Left ventricle myocardium inferior (tissue), 1 donor: ENCODE measurements at places on chromosomes 7 and 10.

DNA sequence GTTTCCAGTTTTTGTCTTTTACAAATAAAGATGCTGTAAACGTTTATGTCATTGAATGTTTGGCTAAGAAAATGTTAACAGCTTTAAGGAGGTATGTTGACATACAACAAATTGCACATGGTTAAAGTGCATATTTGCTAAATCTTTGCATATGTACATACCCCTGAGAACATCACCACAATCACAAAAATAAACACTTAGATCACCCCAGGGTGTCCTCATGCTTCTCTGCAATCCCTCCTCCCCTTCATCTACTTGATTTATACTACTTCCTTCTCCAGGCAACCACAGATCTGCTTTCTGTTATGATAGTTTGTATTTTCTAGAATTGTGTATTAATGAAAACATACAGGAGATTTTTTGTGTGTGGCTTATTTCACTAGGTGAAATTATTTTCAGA lies 209.5 kb downstream of the GLRX3 start:
- DNase-seq: no peak

DNA sequence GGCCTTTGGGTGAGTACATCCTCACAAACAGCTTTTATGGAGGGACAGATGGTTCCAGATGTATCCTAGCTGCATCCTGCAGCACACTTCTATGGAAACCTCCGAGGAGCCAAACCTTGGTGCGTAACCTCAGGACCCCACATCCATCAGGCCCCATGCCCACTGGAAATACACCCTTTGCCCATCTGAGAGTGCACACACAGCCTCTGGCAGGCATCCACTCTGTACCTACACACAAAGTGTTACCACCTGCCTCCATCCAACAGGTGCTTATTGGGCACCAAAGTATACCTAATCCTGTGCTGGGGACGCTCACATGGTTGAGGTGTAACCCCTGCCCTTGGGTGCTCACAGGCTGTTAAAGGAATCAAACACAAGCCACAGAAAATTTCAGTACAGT lies 117.9 kb downstream of the ADCY1 start:
- DNase-seq: no peak

DNA sequence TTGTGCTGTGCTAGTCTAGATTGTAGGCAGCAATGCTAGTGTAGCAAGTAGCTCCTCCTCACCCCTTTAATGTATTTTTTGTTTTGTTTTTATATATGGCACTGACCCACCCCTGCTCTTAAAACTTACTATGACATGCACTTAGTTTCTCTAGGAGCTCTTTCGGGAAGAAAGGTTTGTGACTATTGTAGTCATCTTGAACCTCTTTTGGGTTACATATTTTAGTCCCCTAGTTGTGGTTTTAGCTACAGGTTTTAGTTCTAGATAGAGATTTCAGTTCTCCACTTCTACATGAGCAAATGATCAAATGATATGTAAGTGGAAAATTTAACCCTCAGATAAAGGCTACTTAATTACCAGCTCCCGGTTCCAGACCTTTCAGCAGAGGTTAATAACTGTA lies 14.9 kb downstream of the MINPP1 start:
- no peak for DNase-seq

GRCh38 chr10:72318418-72319262 lies 36.1 kb downstream of the DNAJB12 start:
- DNase-seq: no peak

- DNase-seq: no peak
These were observed 567.2 kb downstream of the DNAJB9 start for GRCh38 chr7:109136893-109137292.

DNA sequence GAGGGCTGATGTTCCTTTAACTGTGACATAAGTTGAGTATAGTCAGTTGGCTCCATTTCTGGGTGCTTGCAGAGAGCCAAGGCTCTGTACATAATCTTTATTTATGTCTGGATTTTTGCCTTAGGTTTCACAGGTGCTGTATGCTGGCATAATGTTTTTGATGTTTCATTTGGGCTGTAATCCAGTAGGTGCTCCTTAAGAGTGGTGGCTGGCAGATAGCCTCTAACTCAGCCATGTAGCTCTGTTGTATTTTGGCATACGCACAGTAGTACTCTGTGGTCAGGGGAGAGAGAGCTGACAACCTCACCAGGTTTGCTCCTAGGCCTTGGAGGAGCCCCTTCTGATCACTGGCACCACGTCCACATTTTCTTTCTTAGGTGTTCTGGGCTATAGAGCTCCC lies 61.1 kb downstream of the RNF133 start:
- no peak for DNase-seq

DNA sequence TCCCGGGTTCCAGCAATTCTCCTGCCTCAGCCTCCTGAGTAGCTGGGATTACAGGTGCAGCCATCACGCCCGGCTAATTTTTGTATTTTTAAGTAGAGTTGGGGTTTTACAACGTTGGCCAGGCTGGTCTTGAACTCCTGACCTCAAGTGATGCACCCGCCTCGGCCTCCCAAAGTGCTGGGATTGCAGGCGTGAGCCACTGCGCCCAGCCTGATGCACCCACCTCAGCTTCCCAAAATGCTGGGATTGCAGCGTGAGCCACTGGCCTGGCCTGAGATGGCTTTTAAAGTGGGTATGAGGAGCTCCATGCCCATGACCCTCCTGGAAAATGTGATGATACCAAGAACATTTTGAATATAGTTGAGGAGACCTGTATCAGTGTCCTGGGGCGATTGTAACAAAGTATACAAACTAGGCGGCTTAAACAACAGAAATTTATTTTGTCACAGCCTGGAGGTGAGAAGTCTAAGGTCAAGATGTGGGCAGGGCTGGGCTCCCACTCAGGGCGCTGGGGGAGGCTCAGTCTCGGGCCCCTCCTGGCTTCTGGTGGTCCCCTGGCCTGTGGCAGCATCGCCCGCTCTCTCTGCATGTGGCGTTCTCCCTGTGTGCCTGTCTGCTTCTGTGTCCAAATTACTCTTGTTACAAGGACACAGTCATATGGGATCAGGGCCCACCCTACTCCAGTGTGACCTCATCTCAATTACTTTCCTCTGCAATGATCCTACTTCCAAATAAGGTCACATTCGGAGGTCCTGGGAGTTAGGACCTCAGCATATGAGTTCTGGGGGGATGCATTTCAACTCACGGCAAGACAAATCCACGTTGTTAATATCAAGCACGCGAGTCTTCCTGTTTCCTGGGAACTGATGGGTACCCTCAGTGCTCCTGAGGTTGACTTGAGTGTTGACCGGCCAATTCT lies 108.8 kb downstream of the ACTR3B start:
- DNase-seq: no peak

DNA sequence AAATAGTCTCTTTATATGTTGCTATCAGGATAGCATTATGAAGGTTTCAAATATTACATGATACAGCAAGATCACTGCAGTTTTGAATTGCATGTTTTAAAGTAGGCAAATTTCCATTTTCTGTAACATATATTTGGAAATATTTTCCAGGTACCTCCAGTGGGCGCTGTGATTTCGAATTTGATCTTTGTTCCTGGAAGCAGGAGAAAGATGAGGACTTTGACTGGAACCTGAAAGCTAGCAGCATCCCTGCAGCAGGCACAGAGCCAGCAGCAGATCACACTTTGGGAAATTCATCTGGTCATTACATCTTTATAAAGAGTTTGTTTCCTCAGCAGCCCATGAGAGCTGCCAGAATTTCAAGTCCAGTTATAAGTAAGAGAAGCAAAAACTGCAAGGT lies 299.0 kb downstream of the MALRD1 start:
- DNase-seq: no peak

DNA sequence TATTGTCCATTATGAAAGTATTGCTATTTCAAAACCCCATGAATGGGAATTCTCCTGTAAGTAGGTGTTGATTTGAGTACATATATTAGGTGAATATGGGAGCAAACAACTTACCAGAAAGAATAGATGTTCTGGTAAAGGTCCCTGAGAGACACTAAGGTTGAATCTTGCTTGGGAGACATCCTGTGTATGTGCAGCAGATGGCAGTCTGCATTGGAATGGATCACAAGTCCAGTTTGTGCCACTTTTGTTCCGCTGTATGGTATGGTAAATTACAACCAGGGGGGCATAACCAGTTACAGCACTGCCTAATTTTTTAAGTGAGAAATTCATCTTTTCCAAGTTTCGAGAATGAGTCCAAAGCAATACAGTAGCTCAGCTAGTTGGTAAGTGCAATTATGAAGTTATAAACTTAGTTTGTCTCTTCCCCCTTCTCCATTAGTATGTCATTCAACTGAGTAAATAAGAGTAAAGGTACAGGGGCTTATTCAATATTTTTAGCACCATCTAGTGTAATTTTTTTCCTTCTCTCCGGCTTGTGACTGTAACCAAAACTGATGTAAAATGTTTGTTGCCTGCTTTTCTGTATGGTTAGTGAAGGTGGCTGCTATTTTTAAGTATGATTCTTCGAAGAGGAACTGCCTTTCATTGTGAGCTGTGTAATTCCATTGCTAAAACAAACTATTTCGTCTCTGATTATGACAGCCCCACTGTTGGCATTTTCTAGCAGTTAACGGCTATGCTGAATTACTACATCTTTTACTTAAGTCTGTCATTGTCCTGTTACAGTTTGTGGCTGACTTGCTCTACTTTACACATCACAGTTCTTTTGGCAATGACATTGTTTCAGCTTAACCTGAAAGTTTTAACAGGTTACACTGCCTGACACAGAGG lies 2.8 kb downstream of the MCU start:
- DNase-seq: no peak

DNA sequence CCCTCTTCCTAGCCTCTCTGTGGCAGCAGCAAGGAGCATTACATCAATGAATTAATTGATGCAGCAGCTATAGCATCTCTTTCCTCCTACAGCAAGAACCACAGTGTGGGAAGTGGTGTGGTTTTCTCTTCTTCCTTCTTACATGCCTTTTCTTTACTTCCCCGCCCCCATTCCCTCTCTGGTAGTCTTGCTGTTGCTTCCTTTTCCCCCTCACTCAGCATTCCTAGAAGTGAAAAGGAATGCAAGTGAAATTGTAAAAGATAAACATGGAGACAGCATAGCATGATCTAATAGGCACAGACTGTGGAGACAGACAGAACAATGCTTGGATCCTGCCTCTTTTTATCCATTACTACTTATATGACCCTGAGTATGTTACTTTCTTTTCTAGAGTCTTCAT lies 370.5 kb upstream of the BMPER start:
- DNase-seq: no peak

DNA sequence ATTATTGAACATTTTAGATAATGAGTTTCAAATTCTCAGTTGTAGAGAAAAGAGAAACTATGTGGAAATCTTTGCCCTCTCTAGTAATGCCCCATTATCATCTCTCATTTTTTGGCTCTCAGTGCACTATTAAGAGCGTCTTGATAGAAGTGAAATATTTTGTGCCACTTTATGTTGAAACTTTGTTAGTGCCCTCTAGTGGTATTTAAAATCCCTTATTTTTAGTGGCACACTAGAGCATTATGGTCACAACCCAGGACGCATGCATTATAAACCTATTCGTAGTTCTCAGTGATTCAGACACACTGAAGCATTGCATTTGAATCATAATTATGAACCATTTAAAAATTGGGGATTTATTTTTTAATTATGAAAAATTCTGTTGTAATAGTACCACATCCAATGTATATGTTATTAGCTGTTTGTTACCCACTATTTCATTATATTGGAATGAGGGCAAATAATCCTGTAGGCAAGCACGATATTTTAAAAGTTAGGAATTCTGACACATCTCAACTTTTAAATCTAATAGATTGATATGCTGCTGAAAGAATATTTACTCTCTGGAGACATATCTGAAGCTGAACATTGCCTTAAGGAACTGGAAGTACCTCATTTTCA lies 21.9 kb downstream of the PDCD4 start:
- no peak for DNase-seq
